A549 treated with CpdA at 1 μM for 4 hours (cell line): ENCODE measurements at places on chromosomes 7 and 10. TPM values are rescaled to one million over a fixed set of nuclear protein-coding genes. Genes with fewer than 3 reads are reported as not detected.

TEX36 gene
- not detected in 5 replicates for total RNA-seq

NEUROD6 gene
- total RNA-seq: not detected in 5 replicates

MYL10 gene
- not detected in 5 replicates for total RNA-seq

FAM237B gene
- total RNA-seq: not detected in 5 replicates

CRYGN gene
- total RNA-seq: not detected in 5 replicates

VAX1 gene
- 1.1 to 1.5 TPM (median 1.4 TPM) in 5 replicates for total RNA-seq

ADIRF gene
- total RNA-seq: 0.16 to 0.49 TPM in 2 of 5 replicates, not detected in the others

TPST1 gene
- total RNA-seq: 8.0 to 9.8 TPM (median 9.6 TPM) in 5 replicates

PARP12 gene
- total RNA-seq: 22.8 to 29.9 TPM (median 24.9 TPM) in 5 replicates

KLF14 gene
- total RNA-seq: 0.03 to 0.06 TPM (median 0.05 TPM) in 3 of 5 replicates, not detected in the others

SPDYE11 gene
- not detected in 5 replicates for total RNA-seq

LIPJ gene
- total RNA-seq: not detected in 5 replicates

PNLIP gene
- total RNA-seq: not detected in 5 replicates

IFRD1 gene
- total RNA-seq: 27.9 to 37.3 TPM (median 30.2 TPM) in 5 replicates

TMEM270 gene
- total RNA-seq: 0.17 to 0.23 TPM (median 0.20 TPM) in 3 of 5 replicates, not detected in the others

FIS1 gene
- 129 to 148 TPM (median 141 TPM) in 5 replicates for total RNA-seq

NEBL gene
- 3.0 to 4.7 TPM (median 3.9 TPM) in 5 replicates for total RNA-seq

CALD1 gene
- 49.0 to 93.5 TPM (median 67.3 TPM) in 5 replicates for total RNA-seq

IDI2 gene
- total RNA-seq: 0.13 TPM in 1 of 5 replicates, not detected in the others

NEURL1 gene
- 0.21 to 0.54 TPM (median 0.43 TPM) in 5 replicates for total RNA-seq

CHAT gene
- total RNA-seq: not detected in 5 replicates

MYO3A gene
- not detected in 5 replicates for total RNA-seq

CTAGE4 gene
- total RNA-seq: not detected in 5 replicates

PDZD7 gene
- 0.44 to 1.2 TPM (median 0.77 TPM) in 5 replicates for total RNA-seq

ZNF485 gene
- total RNA-seq: 1.6 to 2.8 TPM (median 2.1 TPM) in 5 replicates

MRLN gene
- not detected in 5 replicates for total RNA-seq

CYP3A4 gene
- total RNA-seq: not detected in 5 replicates

RPEL1 gene
- total RNA-seq: 0.06 TPM in 1 of 5 replicates, not detected in the others

TMEM176B gene
- 0.05 to 0.28 TPM in 2 of 5 replicates, not detected in the others for total RNA-seq

GHRHR gene
- total RNA-seq: not detected in 5 replicates

TBXAS1 gene
- total RNA-seq: 8.3 to 11.9 TPM (median 10.7 TPM) in 5 replicates

SRGN gene
- total RNA-seq: 53.6 to 76.5 TPM (median 57.6 TPM) in 5 replicates

SPDYE16 gene
- not detected in 5 replicates for total RNA-seq

AKR1D1 gene
- total RNA-seq: not detected in 5 replicates

IL15RA gene
- total RNA-seq: 3.3 to 4.5 TPM (median 3.8 TPM) in 5 replicates

APBB1IP gene
- 9.3 to 11.1 TPM (median 10.5 TPM) in 5 replicates for total RNA-seq

ADCYAP1R1 gene
- total RNA-seq: 0.02 to 0.05 TPM (median 0.04 TPM) in 4 of 5 replicates, not detected in the other

ODAD2 gene
- 0.05 to 0.27 TPM (median 0.09 TPM) in 4 of 5 replicates, not detected in the other for total RNA-seq

ATP6V1F gene
- 243 to 262 TPM (median 252 TPM) in 5 replicates for total RNA-seq

RAB18 gene
- total RNA-seq: 79.6 to 90.8 TPM (median 83.9 TPM) in 5 replicates

GFRA1 gene
- 8.6 to 11.3 TPM (median 9.9 TPM) in 5 replicates for total RNA-seq

WEE2 gene
- 0.03 TPM in 1 of 5 replicates, not detected in the others for total RNA-seq

ARMC3 gene
- total RNA-seq: 0.31 to 1.0 TPM (median 0.53 TPM) in 5 replicates

CYP2E1 gene
- 0.09 to 0.22 TPM (median 0.20 TPM) in 4 of 5 replicates, not detected in the other for total RNA-seq

MMRN2 gene
- 0.51 to 1.1 TPM (median 0.94 TPM) in 5 replicates for total RNA-seq

SEMA3D gene
- 0.05 to 0.17 TPM (median 0.05 TPM) in 3 of 5 replicates, not detected in the others for total RNA-seq

MACROH2A2 gene
- 24.2 to 29.4 TPM (median 28.3 TPM) in 5 replicates for total RNA-seq

MRPS17 gene
- 23.6 to 32.1 TPM (median 27.6 TPM) in 5 replicates for total RNA-seq

SLC13A1 gene
- not detected in 5 replicates for total RNA-seq

CTNNA3 gene
- total RNA-seq: not detected in 5 replicates

PNLIPRP2 gene
- 0.09 to 0.13 TPM (median 0.10 TPM) in 3 of 5 replicates, not detected in the others for total RNA-seq

PPA1 gene
- 179 to 224 TPM (median 197 TPM) in 5 replicates for total RNA-seq

SUN3 gene
- total RNA-seq: 0.15 to 0.91 TPM in 2 of 5 replicates, not detected in the others
